ENCODE measurements at places on chromosomes 6 and 20.

DNA sequence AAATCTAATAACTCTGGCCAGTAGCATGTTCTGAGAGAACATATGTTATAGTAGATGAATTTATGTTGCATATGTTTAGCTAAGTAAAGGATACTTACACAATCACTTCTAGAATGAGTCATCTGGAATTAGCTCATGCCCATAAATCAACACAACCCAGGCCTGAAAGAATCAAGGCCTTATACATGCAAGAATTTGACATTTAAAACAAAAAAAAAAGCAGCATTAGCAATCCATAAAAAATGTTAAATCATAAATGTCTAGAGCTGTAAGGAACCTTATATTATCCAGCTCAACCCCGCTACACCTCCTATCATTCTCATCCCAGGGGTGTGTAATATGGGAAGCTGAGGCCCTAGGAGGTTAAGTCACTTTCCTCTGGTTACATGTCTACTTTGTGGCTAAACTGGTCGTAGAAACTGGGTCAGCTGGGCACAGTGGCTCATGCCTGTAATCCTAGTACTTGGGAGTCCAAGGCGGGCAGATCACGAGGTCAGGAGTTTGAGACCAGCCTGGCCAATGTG is 105.2 kb upstream of the CARMIL1 start:
- DNase-seq = no peak
- no peak overlapping the region for H3K4me3 ChIP-seq
- no peaks in the 10 kb centered on the region for H3K27me3 ChIP-seq
- H3K36me3 ChIP-seq = peaks cover 4% of the 10 kb centered on the region
- H3K27ac ChIP-seq = no peak overlapping the region

DNA sequence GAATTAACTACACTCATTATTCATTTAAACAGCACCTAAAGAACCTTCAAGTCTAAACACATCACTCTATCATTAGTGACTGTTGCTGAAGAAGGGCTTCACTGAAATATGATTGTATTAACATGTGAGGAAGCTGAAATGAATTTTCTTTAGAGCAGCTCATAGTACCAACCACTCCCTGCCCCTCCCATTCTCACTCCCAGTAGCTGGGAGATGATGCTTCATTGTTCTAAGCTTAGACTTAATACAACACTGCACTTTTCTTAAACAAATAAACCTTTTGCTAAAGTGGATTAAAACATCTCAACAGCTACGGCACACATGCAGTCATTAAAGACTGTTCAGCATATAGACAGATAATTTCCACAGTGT is 63.1 kb downstream of the ATXN1 start:
- DNase-seq = no peak
- peaks cover 13% of the 10 kb centered on the region for H3K36me3 ChIP-seq
- peak overlapping the region; percentile 58 for H3K27ac ChIP-seq
- peaks cover 49% of the 10 kb centered on the region for H3K4me1 ChIP-seq
- no peaks in the 10 kb centered on the region for H3K27me3 ChIP-seq

GRCh38 chr6:20169119-20169557 is 43.1 kb downstream of the MBOAT1 start:
- H3K27ac ChIP-seq = no peak overlapping the region
- H3K4me1 ChIP-seq = peaks cover 19% of the 10 kb centered on the region
- DNase-seq = no peak
- no peak overlapping the region for H3K4me3 ChIP-seq
- H3K36me3 ChIP-seq = peaks cover 19% of the 10 kb centered on the region
- H3K27me3 ChIP-seq = no peaks in the 10 kb centered on the region

- H3K36me3 ChIP-seq = no peaks in the 10 kb centered on the region
- no peak overlapping the region for H3K4me3 ChIP-seq
These were observed 513.4 kb downstream of the KIF16B start for GRCh38 chr20:16059841-16060240.

- DNase-seq = no peak
- no peak overlapping the region for H3K27ac ChIP-seq
- no peaks in the 10 kb centered on the region for H3K36me3 ChIP-seq
- H3K4me1 ChIP-seq = peaks cover 8% of the 10 kb centered on the region
These were observed 6.1 kb downstream of the SOBP start for GRCh38 chr6:107495971-107496370.

Measured in activated naive CD8-positive, alpha-beta T cell treated with anti-CD3 and anti-CD28 coated beads, Interleukin-2, amount 10 ng/mL, durations not matched to agents 7 days and 5 days (primary cell).